ENCODE measurements at places on chromosomes 2 and 18.
A peak's percentile ranks its signal among the peaks of the same experiment; 100 is the strongest.

DNA sequence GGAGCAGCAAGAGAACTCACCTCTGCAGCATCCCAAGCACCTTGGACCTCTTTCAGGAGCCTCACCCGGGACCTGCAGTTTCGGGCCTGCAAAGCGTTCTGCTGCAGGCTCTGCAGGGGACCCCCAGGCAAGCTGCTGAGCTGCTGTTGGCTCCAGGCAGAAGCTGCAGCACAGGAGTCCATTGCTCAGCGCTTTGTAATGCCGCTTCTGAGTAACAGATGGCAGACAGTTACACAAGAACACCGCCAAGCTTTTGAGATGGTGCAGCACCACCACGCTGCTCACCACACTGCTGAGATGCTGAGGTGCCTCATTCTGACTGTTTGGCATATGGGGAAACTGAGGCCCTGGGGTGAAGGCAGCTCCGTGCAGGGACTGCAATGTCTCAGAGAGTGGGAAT, 1.9 kb upstream of the GALNT14 start:
- DNase-seq: no peak

DNA sequence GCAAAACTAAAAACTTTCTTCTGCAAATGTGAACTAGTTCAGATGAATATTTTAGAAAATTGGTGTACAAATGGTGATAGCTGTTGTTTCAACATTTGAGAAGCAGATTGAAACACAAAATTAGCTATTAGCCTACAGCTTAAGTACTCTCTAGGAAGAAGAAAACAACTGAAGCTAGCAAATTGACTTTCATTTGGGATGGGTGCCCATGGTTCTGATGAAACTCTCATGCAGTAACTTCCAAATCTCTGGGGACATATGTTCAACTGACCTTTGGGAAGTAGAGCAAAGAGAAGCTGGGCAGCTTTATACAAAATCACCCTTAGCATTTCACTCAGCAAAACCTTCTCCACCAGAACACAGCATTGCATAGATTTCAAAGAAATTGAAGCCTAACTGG, 119.0 kb downstream of the GALNT13 start:
- no peak for DNase-seq

- peak; percentile 7 for DNase-seq
Observed at GRCh38 chr2:233413559-233414272, 59.4 kb downstream of the DGKD start.

- DNase-seq: no peak
Observed at GRCh38 chr2:16049406-16049805, 109.1 kb downstream of the MYCN start.

Data from bone marrow (tissue), 2 donors.